ENCODE measurements at places on chromosomes 16 and 17.

- DNase-seq, result no peak
Measured at GRCh38 chr16:69407702-69408323, 16.6 kb upstream of the CYB5B start.

DNA sequence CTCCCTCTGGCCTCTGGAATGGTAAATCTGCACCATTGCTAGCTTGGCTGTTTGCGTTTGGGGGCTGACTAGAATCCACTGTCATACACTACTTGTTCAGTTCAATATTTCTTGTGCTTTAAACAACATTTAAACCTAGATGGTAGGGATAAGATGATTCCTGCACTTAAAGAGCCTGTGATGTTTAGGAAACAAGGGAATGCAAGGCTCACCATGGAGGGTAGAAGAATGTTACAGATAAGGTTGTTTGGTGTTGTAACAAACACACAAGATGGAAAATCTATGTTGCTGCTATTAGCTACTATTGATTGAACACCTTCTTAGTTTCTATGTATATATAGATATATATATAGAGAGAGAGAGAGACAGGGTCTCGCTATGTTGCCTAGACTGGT lies 31.4 kb downstream of the YPEL2 start:
- no peak for DNase-seq

DNA sequence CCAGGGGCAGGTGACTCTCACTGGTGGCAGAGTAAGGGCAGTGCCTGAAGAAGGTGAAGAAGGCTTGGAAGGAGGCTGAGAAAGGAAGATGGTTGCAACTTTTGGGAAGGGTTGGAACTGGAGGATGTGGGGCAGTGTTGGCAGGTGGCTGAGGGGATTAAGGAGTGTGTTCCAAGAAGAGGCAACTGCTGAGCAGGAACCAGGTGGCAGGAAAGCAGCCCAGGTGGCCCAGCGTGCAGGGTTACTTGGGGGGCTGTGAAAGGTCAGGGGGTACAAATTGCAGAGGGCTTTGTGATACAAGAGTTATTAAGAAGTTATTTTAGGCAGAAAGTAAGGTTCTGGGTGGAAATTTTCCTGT lies 28.6 kb downstream of the WSCD1 start:
- DNase-seq, result no peak

- no peak for DNase-seq
Measured at GRCh38 chr16:84568066-84568465, 49.8 kb downstream of the COTL1 start.

GRCh38 chr17:32470405-32471167 lies 16.2 kb upstream of the CDK5R1 start:
- no peak for DNase-seq

- DNase-seq, result no peak
Measured at GRCh38 chr17:44221862-44222111, 2.3 kb upstream of the UBTF start.

- DNase-seq, result no peak
Measured at GRCh38 chr16:59058250-59058649, 324.1 kb upstream of the GOT2 start.

GRCh38 chr17:64130559-64131001 lies 636 bp upstream of the ERN1 start:
- no peak for DNase-seq

DNA sequence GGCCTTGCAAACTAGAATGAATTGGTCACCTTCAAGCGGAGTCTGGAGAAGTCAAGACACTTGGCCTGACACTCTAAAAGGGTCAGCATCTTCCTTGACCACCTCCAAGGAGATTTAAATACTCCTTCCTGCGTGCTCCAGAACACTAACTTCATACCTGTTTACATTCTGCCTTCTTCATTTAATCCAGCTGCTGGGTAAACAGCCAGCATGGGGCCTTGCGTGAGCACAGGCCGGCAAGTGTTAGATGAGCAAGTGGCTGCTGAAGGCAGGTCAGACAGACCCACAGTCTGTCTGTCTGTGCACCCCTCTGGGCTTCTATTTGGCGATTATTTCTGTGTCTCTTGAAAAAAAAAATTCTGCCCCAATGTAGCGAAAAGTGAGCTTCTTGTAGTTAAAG lies 153.8 kb downstream of the MSI2 start:
- DNase-seq, result no peak

- no peak for DNase-seq
Measured at GRCh38 chr16:57539072-57539796, 2.9 kb upstream of the CCDC102A start.

- peak; percentile 93 for DNase-seq
Measured at GRCh38 chr16:48117217-48118105, 38.3 kb downstream of the ABCC12 start.

- no peak for DNase-seq
Measured at GRCh38 chr16:88975511-88976061, 1.4 kb downstream of the CBFA2T3 start.

GRCh38 chr17:77817953-77818352 lies 140.6 kb upstream of the TNRC6C start:
- DNase-seq, result no peak

- DNase-seq, result no peak
Measured at GRCh38 chr16:78579020-78579419, 479.6 kb downstream of the WWOX start.

DNA sequence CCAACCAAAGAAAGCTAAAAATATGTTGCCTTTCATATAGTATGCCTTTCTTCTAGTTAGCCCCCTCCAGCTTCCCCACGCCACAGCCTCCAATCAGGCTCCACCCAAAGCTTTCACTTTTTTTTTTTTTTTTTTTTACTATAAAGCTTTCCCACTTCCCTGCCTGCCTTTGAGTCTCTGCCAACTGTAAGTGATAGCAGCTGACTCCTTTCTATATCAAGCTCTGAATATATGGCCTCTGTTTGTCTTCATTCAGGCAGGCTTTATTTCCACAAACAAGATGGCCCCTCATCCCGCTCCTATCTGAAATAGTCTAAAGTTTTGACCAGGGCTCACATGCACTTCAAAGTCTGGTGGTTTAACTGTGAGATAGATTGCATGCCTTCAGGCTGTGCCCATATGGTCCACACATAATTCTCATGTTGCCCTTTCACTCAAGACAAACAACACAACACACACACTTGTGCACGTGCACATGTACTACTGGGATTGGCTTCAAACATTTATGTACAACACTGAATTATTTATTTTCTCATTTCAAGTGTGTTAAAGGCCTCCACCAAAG lies 39.8 kb upstream of the DYNLRB2 start:
- DNase-seq, result no peak

DNA sequence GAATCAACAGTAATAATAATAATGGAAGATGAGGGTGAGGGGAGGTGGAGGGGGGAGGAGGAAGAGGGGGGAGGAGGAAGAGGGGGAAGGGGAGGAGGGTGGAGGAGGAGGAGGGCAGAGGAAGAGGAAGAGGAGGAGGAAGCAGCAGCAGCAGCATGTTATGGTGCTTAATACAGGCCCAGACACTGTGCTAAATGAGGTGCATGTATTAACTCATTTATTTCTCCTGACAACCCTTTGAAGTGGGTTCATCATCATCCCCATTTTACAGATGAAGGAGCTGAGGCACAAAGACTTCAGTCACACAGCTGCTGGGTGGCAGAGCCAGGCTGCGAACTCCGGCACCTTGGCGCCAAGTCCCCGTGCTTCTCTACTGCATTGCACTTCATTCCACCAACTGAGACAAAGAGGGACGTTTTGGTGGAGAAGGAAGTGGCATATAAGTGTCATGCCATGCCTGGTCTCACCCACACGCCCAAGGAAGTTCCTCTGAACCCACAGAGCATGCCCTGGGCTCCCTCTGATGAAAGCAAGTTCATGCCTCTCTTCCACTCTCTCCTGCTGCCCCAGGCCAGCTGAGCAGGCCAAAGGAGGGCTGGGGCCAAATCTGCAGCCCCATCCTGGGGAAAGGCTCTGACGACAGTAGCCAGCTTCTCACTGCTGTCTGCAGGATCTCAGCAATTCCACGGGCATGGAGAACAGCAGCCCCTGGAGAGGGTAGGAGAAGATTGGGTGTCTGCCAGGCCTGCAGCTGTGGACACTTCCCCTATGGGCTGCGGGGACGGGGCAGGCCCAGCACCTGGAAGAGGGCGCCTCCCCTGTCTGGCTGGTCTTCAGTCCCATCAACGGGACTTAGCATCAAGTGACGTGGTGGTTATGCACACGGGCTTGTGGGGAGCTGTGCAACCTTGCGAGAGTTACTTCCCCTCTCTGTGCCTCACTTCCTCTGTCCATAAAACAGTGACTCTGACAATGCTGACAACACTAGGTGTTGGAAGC lies 21.8 kb downstream of the XYLT1 start:
- DNase-seq, result no peak

DNA sequence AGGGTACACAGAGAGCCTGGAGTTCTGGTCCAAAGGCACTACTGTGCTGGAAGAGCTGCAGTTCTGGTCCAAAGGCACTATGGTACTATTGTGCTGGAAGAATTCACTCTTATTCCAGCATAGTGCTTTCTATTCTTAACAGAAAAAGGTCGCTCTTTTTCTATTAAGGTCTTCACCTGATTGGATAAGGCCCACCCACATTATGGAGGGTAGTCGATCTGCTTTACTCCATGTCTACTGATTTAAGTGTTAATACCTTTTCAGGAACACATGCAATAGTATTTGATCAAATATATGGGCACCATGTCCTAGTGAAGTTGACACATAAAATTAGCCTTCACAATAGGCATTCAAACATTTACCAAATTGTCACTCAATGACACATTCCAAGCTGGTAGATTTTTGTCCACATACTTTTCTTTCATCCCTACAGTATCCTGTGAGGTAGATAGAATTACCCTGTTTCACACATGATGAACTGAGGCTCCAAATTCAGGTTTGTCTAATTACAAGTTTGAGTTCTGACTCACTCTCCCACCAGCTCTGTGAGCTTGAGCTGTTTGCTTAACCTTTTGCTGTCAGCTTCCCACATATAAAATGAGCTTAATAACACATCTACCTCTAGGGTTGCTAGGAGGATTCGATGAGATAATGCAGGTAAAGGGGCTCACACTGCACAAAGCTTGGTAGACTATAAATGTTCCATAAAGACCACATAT lies 129.9 kb downstream of the AIPL1 start:
- no peak for DNase-seq

DNA sequence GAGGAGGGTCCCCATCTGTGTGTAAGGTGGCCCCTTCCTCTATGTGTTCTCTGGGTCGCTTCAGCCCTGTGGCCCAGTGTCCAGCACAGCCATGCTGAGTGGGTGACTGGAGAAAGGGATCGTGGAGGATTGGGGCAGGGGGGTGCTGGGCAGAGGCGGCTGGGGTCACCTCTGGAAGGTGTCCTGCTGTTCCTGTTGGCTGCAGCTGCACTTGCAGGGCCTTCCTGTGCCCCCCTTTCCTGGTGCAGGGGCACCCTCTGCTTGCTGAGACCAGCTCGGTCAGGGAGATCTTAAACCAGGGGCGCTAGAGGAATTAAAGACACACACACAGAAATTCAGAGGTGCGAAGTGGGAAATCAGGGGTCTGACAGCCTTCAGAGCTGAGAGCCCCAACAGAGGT lies 11.1 kb downstream of the IL32 start:
- no peak for DNase-seq

DNA sequence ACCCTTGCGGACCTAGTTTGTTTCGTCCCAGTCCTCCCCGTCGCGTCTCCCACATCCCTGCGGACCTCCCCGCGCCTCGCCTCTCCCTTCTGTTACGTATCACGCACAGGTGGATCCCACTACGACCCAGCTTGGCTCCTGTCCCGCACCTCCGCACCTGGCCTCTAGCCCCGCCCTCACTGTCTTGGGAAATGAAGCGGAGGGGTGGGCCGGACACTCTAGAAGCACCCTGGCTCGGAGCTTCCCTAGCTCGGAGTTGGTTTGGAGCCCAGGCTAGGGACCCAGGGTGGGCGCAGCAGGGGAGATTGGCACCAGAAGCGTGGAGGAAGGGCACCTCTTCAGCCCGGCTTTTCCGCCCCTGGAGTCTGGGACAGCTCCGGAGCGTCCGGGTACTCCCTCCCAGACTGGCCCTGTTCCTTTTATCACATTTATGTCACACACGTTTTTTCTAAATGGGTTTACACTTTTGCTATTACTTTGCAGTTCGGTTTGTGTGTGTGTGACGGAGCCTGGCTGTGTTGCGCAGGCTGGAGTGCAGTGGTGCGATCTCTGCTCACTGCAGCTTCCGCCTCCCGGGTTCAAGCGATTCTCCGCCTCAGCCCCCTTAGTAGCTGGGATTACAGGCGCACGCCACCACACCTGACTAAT lies 1.4 kb upstream of the CEMP1 start:
- peak; percentile 63 for DNase-seq

- no peak for DNase-seq
Measured at GRCh38 chr16:68767581-68767980, 30.5 kb downstream of the CDH1 start.

DNA sequence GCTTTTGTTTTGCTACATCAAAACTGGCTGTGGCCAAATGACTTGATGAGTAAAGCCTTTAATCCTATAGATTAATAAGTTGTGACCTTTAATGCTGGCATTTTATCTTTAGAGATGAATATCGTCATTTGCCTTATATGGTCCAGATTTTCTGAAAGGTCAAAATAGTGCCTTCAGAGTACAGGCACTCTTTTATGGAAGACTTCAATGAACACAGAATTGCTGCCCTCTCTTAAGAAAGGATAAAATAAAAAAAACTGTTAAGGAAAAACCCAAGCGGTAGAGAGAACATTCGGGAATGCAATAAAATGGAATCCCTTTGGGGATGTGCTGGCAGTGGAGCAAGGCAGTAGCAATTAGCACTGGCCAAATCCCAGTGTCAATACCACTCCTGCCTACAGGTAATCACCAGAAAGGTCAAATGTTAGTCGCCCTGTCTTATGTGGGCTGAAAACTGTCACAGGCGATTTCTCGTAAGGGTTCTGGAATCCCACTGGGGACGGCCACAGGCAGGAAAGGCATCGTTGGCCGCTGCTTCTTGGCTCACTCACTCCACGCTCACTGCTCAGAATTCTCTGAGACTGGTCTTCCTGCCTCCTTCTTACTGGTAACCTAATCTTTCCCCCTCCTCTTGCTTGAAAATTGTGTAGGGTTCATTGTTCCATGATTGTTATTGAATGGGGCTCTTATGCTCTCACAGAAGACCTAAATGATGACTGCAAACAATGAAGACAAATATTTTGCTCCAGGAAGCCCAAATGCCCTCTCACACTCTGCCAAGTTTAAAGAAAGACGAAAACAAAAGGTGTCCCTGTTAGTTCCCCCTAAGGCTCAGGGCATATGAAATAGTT lies 45.4 kb upstream of the HSBP1 start:
- no peak for DNase-seq

- DNase-seq, result no peak
Measured at GRCh38 chr17:65699459-65699858, 138.0 kb upstream of the AXIN2 start.

DNA sequence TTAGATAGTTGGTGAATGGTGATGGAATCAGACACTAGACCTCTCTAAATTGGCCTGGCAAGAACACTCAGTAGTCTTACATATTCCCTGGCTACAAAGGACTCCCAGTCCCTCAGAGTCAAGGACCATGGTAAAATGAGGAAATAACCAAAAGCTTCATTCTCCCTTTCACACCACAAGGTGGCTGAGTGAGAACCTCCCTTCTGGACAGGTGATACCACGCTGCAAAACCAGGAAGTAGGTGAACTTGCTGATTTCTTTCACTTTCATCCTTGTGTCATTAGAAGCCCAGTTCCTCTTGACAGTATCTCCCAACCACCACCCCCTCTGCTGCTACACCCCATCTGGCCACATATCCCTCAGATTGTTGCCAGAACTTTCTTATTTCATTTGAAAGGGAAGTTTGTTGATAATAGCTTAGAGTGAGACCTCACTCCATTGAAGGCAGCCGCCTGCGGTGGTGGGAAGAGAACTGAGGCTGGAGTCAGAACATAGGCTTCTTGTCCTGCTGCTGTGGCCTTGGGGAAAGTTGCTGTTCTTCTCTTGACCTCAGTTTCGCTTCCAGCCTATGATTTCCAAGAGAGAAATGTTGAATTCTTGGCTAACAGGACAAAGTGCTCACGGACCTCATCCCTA lies 290.6 kb upstream of the CCL2 start:
- DNase-seq, result peak; percentile 36

GRCh38 chr17:80214012-80214877 lies 5.9 kb downstream of the SGSH start:
- no peak for DNase-seq
